Cerebellum (tissue), 4 donors: ENCODE measurements at places on chromosomes 3 and 15. TPM values are rescaled to one million over a fixed set of nuclear protein-coding genes. Genes with fewer than 3 reads are reported as not detected.

WDR93 gene
- 0.91 TPM for total RNA-seq

CCDC54 gene
- 0.54 TPM for total RNA-seq

TP63 gene
- 0.27 TPM for total RNA-seq

ANKUB1 gene
- 0.36 TPM for total RNA-seq

TYRO3 gene
- total RNA-seq, result 13.1 TPM

TOP2B gene
- total RNA-seq, result 274 TPM

KCNH8 gene
- 16.0 TPM for total RNA-seq

PLA2G4F gene
- total RNA-seq, result not detected

KIAA1143 gene
- 25.4 TPM for total RNA-seq

ABHD5 gene
- 26.6 TPM for total RNA-seq

LSMEM2 gene
- 0.36 TPM for total RNA-seq

NR1I2 gene
- total RNA-seq, result 0.36 TPM

PPP4R2 gene
- 70.9 TPM for total RNA-seq

TRH gene
- 16.4 TPM for total RNA-seq
